Prostate gland (tissue), 2 donors: ENCODE measurements at places on chromosomes 3 and 15. TPM values are rescaled to one million over a fixed set of nuclear protein-coding genes. Genes with fewer than 3 reads are reported as not detected.

DNA sequence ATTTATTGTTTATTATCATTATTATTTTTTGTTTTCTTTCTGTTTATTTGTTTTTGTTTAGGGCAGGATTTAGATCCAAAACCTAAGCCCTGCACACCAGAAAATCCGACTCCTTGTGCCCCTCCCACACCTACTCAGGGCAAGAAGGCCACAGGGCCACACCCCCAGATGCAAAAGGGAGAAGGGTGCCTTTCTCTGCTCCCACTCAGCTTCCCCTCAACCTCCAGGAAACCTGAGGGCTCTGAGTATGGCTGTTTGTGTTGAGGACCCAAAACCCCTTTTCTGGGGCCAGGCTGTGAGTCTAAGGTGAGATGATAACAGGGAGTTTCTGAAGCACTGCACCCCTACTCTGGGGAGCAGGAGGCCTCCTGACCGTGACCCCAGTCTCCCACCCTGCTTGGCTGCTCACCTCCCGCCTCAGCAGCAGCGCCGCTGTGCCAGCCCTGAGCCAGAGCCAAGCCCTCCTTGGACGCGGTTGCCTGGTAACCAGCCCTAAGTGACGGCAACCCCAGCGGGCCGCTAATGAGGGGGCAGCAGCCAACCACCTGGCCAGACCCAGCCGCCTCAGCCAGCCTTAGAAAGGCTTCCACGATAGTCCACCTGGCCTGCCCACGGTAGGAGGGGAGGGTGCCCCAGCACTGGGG, 6.4 kb upstream of the C15orf39 start:
- no peaks in the 10 kb centered on the region for H3K4me1 ChIP-seq
- H3K27ac ChIP-seq = no peak overlapping the region
- no peak overlapping the region for H3K4me3 ChIP-seq
- no peaks in the 10 kb centered on the region for H3K36me3 ChIP-seq
- no peaks in the 10 kb centered on the region for H3K27me3 ChIP-seq

GRCh38 chr15:39301589-39301999, 279.3 kb upstream of the THBS1 start:
- H3K4me1 ChIP-seq = no peaks in the 10 kb centered on the region
- H3K4me3 ChIP-seq = no peak overlapping the region
- H3K27ac ChIP-seq = no peak overlapping the region
- no peak for DNase-seq

Gene TRH
- not detected for total RNA-seq

GRCh38 chr15:75456710-75457109, 5.2 kb upstream of the SIN3A start:
- H3K36me3 ChIP-seq = no peaks in the 10 kb centered on the region
- DNase-seq = no peak
- H3K4me1 ChIP-seq = peaks cover 9% of the 10 kb centered on the region
- H3K27ac ChIP-seq = peak overlapping the region; percentile 98

Gene CEP63
- 35.2 TPM for total RNA-seq
